ENCODE measurements at places on chromosomes 5 and 9.

- no peak for DNase-seq
These were observed 420.9 kb downstream of the SPOCK1 start for GRCh38 chr5:137078171-137078665.

- DNase-seq = no peak
These were observed 19.7 kb upstream of the PCDHAC2 start for GRCh38 chr5:140946578-140946977.

DNA sequence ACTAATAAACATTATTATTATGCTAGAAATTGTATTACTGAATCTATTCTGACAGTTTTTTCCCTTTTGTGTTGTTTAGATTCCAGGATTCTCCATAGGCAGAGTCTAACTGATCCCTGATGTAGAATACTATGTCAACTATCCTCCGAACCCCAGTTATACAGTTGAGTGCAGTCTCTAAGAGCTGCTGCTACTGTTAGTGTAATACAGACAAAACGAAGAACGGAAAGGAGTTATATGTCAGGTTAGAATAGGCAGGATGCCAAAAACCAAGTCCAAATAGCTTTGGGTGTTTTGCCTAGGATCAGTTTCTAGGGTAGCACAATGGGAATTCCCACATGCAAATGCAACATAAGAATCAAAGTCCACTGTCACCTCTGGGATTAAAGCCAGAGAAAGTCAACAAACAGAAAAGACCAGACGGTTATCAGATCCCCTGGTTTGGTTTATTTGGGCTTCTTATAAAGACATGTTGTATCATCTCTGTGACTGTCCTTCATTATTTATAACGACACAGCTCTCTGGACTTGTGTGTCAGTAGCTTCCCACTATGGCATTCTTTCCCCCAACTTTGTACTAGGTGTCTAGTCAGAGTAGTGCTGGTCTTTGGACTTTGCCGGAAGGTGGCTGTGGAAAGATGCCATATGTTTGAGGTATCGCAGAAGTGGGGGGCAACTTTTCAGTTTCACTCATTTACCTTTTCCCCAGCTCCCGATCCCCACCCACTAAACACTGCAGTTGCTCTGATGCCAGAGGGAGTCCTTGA is 14.9 kb upstream of the TMEM38B start:
- no peak for DNase-seq

- DNase-seq = no peak
These were observed 313.6 kb upstream of the CD180 start for GRCh38 chr5:67510204-67510603.

DNA sequence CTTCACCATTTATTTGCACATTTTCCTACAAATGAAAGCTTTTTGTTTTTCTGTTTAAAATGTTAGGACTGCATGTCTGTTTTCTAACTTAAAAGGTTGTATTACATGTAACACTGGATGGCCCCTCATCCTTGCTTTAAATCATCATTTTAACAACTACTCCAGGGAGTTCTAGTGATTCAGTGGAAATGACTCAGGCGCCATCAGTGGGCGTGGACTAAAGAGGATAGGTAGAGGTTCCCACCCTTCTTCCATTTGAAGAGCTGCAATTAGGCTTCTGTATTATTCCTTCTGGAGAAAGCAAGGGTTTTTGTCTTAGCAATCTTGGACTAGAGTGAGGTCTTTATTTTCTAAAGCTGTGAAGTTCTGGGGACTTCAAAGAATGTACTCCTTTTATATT is 213.7 kb downstream of the TMEM38B start:
- DNase-seq = no peak

- DNase-seq = no peak
These were observed 141.9 kb downstream of the FRMD3 start for GRCh38 chr9:83396342-83396741.

GRCh38 chr5:82720213-82721086 is 356.7 kb downstream of the TMEM167A start:
- DNase-seq = no peak

- DNase-seq = no peak
These were observed 872.7 kb downstream of the EFNA5 start for GRCh38 chr5:106797996-106798395.

DNA sequence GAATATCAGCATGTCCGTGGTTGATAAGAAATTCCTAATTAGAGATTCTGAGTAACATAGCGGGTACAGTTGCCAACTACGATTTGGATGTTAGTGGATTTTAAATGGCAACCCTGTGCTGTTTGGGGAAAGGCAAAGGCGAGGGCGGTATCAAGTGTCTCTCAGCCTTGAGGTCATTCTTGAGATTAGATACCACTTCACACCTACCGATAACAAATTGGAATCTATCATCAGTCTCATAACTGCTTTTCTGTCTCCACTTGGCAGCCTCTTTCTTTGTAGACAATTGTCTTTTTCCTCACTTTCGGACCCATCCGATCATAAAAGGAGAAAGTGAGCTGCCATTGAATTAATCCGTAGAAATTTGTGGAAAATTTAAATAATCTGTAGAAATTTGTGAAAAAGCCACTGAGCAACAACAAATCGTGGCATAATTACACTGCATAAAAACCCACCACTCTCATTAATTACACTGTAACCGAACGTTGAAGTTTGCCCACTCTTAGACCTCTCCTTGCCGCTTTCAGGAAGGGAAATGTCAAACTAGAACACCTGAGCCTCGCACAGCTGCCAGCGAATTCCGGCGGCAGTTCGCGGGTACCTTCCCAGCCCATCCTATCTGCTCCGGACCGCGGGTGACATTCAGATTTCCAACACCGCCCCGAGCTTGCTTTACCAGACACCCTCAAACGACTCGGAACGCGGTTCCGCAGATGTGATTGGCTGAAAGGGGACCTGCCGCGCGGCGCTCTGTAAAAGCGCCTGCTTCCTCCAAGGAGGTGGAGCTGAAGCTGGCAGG is 849 bp upstream of the RGMB start:
- DNase-seq = no peak

GRCh38 chr5:42583322-42583721 is 160.1 kb downstream of the GHR start:
- peak; percentile 62 for DNase-seq

- no peak for DNase-seq
These were observed 398.9 kb downstream of the PLK2 start for GRCh38 chr5:58060996-58061395.

GRCh38 chr9:37386988-37387387 is 35.5 kb upstream of the GRHPR start:
- DNase-seq = no peak
